ENCODE measurements at places on chromosomes 6 and 20.

DNA sequence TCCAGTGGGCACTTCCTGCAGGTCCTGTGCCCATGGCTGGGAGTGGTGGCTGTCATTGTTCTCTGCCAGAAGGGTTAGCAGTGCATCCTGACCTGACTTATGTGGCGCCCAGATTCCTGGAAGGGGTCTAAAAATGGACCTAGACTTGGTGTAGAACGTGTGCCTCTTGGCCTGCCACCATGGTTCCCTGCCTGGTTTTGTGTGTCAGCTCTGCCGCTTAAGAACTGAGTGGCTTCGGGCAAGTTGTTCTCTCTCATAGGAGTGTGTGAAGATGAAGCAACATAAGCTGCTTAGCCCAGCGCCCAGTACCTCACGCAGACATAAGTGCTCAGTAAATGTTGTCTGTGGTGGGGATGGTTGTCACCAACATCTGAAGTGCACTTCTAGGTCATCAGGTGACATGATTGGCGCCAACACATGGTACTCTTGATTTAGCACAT, 52.1 kb downstream of the PTPN1 start:
- no peak for DNase-seq

GRCh38 chr6:150924808-150925589, 59.5 kb downstream of the MTHFD1L start:
- DNase-seq, result no peak

GRCh38 chr20:61932199-61932592, 133.5 kb downstream of the TAF4 start:
- no peak for DNase-seq

DNA sequence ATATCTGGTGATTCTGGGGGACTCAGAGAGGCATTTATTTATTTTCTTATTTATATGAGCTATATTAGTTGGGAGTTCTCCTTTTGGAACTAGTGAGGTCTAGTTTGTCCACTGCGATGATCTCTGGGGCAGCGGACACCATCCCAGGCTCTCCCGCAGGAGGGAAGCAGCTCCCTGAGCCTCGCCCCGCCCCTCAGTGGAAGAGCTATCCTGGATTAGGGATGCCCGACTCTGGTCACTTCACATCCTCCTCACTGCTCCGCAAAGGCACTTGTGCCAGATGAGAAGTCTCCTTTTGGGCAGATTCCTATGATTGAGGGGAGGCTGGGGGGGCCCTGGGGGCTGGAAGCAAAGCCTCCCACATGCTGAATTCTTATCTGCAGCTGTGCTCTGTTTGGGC, 3.6 kb upstream of the MAS1 start:
- no peak for DNase-seq

DNA sequence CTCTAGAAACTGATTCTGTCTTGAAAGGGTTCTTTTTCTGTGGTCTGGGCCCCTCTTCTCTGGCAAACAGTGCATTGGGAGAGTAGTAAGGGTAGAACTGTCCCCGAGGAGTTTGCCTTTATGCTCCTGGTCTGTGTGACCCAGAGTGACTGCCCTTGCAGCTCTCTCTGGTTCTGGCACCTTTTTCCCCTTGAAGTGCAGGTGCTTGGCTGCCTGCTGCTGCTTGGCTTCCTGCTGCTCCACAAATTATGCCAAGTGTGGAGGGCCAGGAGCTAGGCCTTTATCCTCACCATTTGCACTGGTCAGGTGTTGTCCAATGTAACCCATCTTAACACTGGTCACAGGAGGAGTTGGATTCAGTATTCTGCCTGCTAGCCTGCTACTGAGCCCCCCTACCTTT, 11.2 kb downstream of the KIZ start:
- DNase-seq, result no peak

- no peak for DNase-seq
Measured at GRCh38 chr6:91562955-91563354, 976.1 kb upstream of the MAP3K7 start.

- DNase-seq, result no peak
Measured at GRCh38 chr6:82129797-82130196, 117.7 kb downstream of the IBTK start.

- no peak for DNase-seq
Measured at GRCh38 chr6:143539734-143540133, 28.2 kb upstream of the FUCA2 start.

GRCh38 chr6:30690403-30691207, at the start of gene NRM:
NRM (minus strand) TSS chr6:30690984; CDS start chr6:30690974, 10 bp downstream.
- peak; percentile 45 for DNase-seq

DNA sequence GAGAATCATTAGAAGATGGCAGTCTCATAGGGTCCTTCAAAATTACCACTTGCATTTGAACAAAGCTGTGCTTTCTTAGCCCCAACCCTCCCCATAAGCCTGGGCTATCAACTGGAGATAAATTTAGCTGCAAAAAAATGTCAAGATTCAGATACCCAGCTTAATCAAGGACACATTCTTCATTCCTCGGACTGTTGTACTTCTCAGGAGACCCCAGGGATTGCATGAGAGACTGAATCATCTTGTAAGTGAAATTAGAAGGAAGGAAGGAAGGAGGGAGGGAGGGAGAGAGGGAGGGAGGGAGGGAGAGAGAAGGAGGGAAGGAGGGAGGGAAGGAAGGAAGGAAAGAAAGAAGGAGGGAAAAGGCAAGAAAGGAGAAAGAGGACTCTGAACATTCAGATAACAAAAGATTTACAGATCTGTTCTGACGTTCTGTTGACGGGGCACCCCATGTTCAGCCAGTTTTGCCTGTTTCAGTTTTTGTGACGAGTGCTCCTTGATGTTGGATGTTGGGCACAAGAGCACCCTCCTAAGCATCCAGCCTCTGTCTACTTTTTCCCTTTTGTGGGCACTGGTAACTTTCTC, 498.7 kb downstream of the PREX1 start:
- no peak for DNase-seq

DNA sequence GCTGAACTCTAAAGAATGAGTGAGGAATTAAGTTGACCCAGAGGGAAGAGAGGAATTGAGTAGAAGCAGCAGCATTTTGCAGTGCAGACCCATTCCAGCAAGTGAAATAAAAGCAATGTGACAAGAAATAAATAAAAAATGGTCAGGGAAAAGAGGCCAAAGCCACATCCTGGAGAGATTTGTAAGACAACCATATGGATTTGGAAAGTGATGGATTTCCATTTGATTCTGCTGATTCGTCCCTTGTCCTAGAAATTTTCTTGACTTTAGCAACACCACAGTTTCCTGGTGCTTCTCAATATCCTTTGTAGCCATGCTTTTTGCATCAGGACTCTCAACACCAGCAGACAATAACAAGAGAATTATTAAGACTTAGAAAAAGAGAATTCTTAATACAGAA, 29.8 kb downstream of the ANKEF1 start:
- no peak for DNase-seq

- no peak for DNase-seq
Measured at GRCh38 chr6:11855743-11856142, 77.1 kb upstream of the ADTRP start.

DNA sequence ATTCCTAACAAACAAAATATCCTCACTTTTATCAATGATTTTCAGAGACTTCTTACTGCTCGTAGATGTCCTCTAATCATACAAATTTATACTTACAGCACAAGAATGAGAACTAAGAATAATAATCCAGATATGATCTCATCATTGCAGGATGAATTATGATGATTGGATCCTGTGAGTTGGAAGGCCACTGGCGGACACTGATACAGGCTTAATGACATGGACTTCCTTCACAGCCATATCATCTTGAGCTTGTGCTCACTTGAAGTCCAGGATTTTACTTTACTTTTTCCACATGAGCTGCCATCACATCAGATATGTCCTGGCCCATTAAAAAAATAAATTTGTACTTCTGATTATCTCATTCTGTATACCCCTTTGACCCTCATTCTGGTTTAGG, 94.3 kb downstream of the NKAIN2 start:
- no peak for DNase-seq

- DNase-seq, result no peak
Measured at GRCh38 chr6:21149470-21149869, 444.1 kb upstream of the SOX4 start.

GRCh38 chr6:61909486-61909885, 376.5 kb downstream of the KHDRBS2 start:
- DNase-seq, result no peak

- DNase-seq, result no peak
Measured at GRCh38 chr6:14440940-14441781, 323.6 kb downstream of the CD83 start.

- DNase-seq, result no peak
Measured at GRCh38 chr6:21772884-21773575, 179.5 kb downstream of the SOX4 start.

GRCh38 chr20:53841741-53842140, 228.7 kb downstream of the BCAS1 start:
- no peak for DNase-seq

DNA sequence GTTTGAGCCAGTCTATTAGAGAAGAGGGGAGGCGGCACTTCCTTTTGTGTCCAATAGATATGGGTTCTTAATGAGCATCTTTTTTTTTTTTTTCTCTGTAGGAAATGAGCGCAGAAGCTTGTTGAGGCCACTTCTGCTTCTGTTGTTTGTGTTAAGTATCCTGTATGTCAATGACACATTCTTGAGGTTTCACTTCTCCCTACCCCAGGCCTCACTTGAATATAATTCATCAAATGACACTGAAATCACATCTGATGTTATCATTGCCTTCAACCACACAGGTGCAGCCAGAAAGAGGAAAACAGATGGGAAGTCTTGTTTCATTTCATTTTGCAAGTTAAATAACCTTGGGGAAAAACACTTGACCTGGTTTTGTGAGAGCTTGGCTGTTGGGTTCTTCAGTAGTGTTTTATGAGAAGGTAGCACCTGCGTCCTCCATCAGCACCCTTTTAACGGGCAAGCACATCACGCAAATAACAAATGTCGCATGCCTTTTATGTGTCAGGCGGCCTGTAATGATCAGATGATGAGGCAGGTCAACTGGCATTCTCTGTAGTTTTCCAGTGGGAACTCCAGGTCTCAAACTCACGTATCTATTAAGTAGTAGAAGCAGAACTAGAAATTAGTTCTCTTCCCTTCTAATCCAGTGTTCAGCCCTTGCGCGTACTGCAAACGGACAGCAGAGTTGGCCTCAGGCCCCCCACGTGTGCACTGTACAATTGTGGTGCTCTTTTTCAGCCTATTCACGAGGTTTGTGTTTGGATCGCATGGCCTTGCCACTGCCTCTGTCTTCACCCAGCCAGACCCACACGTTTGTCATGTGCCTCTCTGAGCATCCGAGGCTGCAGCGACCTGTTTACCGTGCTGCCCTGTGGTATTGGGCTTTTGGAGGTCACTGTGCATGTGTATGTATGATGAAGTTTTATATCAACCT, 23.5 kb downstream of the PLEKHG1 start:
- DNase-seq, result no peak

GRCh38 chr6:54157405-54157804, 46.2 kb downstream of the MLIP start:
- no peak for DNase-seq

DNA sequence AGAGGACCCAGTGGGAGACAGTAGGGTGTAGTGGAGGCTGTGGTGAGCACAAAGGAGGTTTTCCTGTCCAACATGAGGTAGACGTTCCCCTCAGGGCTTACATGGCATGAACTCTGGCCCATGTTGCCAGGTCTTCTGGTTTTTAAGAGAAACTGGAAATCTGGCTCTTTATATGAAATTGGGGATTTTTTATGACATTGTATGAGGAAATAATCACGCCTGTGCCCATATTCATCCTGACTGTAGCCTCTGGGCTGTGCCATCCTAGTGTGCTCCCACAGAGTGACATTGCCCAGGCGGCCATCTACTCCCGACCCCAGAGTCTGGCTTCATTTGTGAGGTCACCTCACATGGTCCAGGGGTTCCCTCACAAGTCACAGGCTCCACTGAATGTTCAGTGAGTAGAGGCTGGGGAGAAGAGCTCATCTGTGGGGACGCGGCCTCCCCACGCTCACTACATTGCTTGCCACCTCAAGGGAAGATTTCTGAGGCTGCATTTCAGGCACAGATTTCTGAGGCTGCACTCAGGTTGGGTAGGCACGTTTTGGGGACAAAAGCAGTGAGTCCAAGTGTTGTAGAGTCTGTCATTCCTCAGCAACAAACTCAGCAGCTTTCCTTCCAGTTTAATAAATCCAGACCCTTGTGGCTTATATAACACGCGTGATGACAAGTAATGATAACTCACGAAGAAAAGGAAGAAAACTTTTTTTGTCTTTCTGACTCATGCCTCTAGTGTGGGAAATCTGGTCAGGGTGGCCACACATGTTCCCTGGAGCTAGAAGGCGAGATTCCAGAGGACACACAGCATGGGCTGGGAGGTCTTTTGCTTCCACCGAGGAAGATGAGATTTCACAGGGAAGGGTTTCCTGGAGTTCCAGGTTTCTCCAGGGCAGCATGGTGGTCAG, 41.7 kb downstream of the SLC24A3 start:
- no peak for DNase-seq

GRCh38 chr20:36167902-36168503, 13.5 kb downstream of the EPB41L1 start:
- DNase-seq, result no peak

DNA sequence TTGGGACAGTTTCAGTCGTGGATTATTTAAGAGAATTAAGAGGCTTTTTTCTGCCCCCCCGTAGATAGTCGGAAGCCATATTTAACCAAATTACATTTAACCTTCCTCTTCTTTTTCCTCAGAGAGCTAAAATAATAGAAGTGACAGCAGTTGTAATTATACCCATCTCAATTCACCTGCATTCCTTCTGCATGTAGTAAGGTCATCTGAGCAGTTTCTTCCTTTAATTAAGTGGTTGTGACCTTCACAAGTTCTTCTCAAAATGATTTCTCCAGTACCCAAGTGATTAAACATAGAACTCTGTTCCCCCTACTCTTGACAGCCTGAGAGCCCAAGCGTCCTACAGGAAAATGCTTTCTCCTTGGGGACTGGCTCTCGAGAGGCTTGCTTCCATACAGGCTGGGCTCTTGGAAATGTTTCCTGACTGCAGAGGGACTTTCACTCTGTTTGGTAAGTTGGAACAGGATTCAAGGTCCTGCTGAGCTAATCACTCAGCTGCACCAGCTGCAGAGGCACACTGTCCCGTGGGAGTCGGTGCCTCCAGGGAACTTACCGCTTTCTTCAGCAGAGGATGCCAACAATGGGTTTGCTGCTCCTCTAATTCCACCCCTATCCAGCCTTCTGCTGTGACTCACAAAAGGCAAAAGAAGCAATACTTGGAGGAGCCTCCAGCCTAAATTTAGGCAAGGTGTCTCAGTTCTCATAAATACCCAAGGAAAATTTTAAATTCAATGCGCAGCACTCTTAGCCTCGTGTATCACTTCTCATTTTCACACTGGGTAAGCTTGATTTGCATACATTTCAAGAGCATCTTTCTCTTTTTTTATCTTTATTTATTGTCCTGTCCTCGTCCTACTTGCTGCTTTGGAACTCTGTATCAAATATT, 414.9 kb downstream of the KIF16B start:
- DNase-seq, result no peak

DNA sequence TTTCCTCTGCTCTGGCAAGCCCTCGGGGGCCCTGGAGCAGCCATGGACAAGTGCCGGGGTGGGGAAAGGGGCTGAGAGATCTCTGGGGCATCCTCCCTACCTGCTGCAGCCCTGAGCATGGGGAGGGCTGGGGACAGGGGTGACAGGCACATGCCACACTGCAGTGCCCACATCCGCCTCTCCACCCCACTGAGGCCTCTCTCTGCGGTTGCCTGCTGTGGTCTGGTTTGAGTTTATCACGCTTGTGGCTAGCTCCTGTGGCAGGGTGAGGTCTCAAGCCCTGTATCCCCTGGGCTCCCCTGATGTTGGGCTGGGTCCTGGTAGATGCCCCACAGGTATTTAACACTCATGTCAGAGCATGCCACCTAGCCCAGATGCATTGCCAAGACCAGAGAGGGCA, 52.9 kb upstream of the MLN start:
- DNase-seq, result peak; percentile 17

GRCh38 chr6:134925800-134926199, 24.1 kb downstream of the ALDH8A1 start:
- DNase-seq, result no peak
